Activated CD8-positive, alpha-beta memory T cell treated with anti-CD3 and anti-CD28 coated beads for 48 hours (primary cell): ENCODE measurements at places on chromosomes 4 and X.

DNA sequence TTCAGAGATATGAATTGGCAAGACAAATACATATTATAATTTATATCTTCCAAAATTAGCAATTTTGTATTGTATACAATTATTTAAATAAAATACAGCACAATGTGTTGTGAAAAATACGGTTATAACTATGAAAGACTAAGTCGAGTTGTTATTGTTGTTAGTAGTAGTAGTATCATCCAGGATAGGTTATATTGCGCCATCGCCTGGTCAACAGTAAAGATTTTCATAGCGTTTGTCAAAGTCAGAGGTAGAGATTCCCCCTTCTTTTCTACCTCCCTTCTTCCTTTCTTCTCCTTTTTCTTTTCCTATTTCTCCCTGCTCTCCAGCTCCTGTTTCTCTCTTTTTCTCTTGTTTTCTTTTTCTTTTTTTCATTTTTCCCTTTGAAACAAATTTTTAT, 499.1 kb upstream of the EPHA5 start:
- DNase-seq, result no peak

GRCh38 chr4:87517621-87518020, 11.6 kb downstream of the SPARCL1 start:
- no peak for DNase-seq

- DNase-seq, result no peak
These were observed 66.9 kb downstream of the GALNTL6 start for GRCh38 chr4:171880136-171880535.

DNA sequence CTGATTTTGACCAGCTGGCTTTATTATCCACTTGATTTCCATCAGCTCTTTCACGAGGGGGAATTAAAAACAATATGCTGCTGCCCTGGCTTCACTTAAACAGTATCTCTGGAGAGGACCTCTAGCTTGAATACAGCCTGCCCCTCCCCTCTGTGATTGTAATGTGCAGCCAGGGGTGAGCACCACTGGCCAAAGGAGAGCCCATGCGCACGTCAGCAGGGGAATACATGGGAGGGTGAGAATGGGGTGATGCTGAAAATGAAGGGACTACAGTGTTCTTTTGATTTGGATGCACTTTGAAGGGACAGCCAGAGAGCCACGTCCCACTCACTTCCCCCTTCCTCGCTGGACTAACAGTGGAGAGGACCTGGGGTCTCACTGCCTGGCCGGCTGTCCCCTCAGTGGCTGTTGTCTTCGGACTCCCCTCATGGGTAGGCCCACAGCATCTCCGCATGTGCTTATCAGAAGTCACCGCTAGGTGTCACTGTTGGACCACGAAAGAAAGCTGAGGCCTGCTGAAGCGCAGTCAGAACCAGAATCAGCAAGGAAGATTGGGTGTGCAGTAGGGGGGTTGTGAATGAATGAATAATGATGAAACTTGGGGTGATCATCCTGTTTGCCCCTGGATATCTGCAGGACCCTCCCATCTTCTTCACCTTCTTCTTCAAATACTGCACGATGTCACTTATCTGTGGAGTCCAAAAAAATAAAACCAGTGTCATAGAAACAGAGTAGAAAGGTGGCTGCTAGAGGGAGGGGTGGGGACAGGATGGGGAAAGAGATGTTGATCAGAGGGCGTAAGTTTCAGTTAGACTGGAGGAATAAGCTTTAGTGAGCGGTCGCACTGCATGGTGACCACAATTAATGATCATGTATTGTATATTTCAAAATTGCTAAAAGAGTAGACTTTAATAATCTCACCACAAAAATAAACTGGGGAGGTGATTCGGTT, 32.8 kb downstream of the CLCN4 start:
- DNase-seq, result peak; percentile 70

DNA sequence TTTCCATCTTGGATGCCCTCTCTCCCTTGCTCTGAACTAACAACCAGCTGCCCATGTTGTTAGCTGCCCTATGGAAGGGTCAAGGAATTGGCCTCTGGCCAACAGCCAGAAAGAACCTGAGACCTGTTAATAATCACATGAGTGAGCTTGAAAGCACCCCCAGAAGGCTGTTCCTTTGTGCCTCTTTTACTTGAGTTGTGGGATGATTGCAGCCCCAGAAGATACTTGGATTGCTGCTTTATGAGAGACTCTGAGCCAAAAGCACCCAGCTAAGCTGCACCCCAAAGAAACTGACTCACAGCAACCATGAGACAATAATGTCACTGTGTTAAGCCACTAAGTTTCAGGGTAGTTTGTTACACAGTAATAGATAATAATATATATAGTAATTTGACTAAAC, 73.3 kb downstream of the FRYL start:
- DNase-seq, result no peak

DNA sequence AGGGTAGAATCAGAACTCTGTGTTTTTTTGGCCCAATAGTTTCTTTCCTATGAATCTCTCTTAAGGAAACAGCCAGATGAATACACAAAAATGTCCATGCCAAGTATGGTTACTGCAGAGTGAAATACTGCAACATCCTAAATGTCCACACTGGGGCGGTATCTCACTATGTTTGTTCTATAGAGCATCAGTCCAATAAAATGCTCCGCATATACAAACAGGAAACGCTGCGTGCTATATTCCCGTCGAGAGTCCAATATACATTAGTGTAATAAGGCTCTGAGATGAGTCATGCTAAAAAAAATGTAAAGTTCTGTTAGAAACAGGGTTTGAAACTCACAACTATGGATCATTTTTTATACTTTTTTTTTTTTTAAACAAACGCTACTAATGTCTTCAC, 72.9 kb upstream of the ENOX2 start:
- DNase-seq, result no peak

GRCh38 chrX:153519569-153520286, 2.3 kb downstream of the ATP2B3 start:
- no peak for DNase-seq
